ENCODE measurements at places on chromosomes 4 and X.
A peak's percentile ranks its signal among the peaks of the same experiment; 100 is the strongest.

DNA sequence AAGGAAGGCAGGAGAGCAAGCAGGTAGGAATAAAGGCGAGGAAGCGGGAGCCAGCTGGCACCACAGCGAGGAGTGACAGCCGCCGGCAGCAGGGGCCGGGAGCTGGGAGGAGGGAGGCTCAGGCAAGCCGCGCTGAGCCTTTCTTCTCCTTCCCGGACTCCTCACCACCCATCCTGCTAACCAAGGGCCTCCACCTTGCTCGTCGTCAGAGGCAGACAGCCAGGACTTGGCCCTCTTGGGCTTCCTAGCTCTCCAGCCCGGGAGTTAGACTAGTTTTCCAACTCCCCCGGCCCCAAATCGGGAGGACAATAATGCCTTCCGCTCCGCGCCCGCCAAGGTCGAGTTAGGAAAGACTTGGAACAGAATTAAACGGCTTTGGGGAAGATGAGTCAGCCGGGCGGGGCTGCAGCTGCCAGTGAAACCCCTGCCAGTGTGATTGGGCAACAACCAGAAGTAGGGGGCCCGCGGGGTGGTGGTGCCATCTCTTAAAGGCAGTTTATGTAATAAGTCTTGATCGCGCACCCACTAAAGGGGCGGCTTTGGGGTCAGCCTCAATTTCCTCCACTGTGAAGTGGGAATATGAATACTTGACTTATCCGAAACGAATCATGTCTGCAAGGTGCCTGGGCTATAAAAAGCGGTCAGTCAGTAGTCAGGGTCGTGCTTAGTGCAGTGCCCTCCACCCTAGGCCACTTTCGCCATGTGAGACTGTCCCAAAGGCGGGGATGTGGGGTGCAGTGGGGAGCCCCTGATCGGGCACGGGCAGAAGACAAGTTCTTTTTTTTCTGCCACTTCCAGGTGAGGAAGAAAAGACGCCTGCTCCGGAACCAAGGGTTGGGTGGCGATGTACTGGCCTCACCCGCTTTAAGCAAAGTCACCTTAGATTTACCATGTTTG is 6.7 kb upstream of the HSD17B10 start:
- DNase-seq: peak; percentile 59

GRCh38 chr4:142824368-142824767 is 21.7 kb downstream of the INPP4B start:
- no peak for DNase-seq

GRCh38 chr4:42501624-42502401 is 104.5 kb downstream of the SHISA3 start:
- DNase-seq: no peak

GRCh38 chr4:55636656-55636999 is 530 bp upstream of the NMU start:
- no peak for DNase-seq

DNA sequence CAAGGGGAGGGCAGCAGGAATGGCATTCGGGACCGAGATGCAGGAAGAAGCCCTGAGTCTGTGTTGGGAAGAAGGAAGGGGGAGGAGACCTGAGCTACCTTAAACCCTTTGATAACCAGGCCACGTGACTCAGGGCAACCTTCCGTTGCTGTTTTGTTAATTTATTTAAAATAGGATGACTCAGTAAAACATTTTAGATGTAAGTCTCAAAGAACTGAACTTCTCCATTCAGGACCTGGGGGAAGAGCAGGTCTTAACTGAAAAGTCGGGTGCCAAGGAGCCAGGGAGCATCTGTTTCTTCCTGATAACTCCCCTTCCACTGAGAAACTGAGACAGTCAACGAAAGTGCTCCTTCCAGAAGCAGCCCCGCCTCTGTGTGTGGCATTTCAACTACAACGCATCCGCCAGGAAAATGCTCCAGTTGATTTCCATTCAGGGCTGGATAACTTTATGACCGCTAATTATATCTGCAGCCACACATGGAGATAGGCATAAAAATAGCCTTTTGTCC is 88.0 kb downstream of the IRF2 start:
- no peak for DNase-seq

DNA sequence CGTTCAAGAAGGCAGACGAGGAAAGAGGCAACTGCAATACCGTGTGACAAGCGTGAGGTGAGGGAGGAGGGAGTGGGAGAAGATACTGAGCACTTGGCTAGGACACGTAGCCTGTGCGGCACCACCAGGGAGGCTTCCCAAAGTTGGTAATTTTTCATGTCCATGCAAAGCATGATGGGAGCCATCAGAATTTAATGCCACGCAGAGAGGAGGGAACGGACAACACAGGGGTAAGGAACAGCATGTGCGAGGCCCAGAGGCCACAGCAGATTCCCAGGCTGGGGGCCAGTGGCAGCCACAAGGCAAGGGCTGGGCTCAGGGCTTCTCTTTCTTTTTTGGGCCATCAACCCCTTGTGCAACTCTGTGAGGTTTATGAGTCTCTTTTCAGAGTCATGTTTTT is 11.0 kb upstream of the CLDN24 start:
- DNase-seq: no peak
